Activated CD4-positive, alpha-beta T cell treated with anti-CD3 and anti-CD28 coated beads, Interleukin-2, Interleukin-6, amounts not matched to agents 100 ng/mL and 50 ng/mL, durations not matched to agents 16 hours and 8 hours (primary cell): ENCODE measurements at places on chromosomes 7 and 10.

DNA sequence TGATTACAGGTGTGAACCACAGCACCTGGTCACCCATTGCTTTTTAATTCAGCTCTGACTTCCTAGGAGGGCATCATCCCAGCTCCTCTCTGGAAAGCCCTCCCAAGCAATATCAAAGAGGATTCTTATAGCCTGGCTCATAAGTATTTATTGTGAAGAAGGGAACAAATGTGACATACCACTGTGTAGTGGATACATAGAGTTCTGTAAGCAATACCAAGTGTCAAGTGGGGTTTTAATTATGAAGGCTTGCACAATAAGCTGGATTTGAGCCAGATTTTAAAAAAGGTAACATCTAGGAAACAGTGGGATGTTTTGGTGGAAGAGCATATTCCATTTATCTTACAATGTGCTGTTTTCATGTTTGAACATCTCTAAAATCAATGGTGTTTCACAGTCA lies 19.0 kb upstream of the PRTFDC1 start:
- DNase-seq = no peak

GRCh38 chr7:10708447-10708846 lies 265.2 kb upstream of the PHF14 start:
- peak; percentile 2 for DNase-seq

GRCh38 chr10:13877154-13877909 lies 290.6 kb downstream of the PRPF18 start:
- DNase-seq = no peak

- peak; percentile 88 for DNase-seq
These were observed 115.0 kb downstream of the FAM107B start for GRCh38 chr10:14659626-14660196.

GRCh38 chr7:44231088-44231487 lies 30.3 kb downstream of the YKT6 start:
- no peak for DNase-seq

DNA sequence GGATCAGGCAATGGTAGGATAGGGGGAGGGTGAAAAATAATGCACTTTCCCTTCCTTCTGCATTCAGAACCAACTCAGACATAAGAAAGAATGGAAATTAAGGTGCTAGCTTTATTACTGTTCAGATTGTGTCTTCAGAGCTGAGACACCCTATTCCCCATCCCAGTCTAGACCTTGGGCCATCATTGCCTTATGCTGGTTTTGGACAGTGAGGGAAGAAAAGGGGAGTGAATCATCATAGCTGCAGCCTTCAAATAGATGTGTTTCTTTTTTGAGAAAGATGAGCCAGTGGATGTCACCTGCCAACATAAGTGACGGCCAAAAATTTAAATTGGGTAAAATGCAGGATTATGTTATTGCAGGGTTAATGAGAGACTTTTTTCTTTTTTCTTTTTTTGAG lies 27.0 kb upstream of the TOMM7 start:
- no peak for DNase-seq

DNA sequence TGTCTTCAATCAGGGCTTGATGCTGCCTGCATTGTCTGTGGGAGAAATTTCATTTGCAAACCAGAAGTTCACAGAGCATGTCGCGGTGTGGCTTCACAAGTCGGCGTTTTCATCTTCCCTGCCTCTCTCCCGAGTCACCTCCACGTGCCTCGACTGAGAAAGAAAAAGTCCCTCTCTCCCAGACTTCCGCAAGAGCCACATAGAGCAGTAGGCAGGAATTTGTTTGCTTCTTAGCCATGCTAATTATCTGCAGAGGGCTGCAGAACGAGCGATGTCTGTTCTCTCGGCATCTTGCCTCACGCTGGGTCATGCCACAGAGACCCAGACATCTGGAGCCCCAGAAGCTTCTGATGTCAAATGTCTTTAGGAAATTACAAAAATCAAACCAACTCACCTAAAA lies 272.2 kb downstream of the TCF7L2 start:
- DNase-seq = no peak

- no peak for DNase-seq
These were observed 1142.3 kb upstream of the CELF2 start for GRCh38 chr10:9875353-9875752.

GRCh38 chr7:39042670-39043069 lies 65.0 kb downstream of the POU6F2 start:
- no peak for DNase-seq

DNA sequence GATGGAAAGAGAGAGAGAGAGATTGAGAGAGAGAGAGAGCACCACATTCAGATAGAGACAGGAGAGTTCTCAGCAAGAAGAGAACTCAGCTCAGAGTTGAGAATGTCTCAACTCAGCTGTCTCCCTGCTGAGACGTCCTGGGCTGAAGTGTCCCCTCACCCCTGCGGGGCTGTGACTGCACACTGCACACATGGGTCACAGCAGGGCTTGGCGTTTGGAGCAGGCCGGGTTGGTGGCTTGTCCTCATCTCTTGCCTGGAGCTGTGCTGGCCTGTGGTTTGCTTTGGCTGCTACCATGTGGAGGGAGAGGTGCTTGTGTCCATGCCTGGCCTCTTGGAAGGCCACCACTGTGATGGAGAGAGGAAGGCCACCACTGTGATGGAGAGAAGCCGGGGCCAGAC lies 167.9 kb downstream of the RNF216 start:
- DNase-seq = no peak

GRCh38 chr10:121694327-121694965 lies 96.2 kb upstream of the FGFR2 start:
- DNase-seq = no peak

GRCh38 chr7:40057292-40057691 lies 77.1 kb downstream of the MPLKIP start:
- no peak for DNase-seq

GRCh38 chr10:33414841-33415240 lies 80.4 kb upstream of the NRP1 start:
- no peak for DNase-seq

GRCh38 chr7:105890290-105890997 lies 14.0 kb upstream of the ATXN7L1 start:
- peak; percentile 55 for DNase-seq

DNA sequence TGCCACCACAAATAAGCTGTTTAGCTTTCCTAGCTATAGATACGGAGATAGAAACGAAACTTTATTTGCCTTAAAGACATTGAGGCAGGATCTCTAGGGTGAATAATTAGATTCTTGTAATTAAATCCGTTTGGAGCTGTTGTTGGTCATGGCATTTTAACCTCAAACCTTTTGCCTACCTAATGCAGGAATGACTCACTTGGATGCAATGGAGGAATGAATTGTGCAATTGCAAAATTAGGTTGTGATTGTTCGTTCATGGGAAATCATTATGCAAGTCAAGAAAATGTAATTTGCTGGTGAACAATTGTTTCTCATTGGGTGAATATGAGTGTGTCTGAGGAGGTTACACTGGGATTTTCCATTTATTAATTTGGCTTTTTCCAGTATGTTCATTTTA lies 703.5 kb downstream of the GATA3 start:
- no peak for DNase-seq

DNA sequence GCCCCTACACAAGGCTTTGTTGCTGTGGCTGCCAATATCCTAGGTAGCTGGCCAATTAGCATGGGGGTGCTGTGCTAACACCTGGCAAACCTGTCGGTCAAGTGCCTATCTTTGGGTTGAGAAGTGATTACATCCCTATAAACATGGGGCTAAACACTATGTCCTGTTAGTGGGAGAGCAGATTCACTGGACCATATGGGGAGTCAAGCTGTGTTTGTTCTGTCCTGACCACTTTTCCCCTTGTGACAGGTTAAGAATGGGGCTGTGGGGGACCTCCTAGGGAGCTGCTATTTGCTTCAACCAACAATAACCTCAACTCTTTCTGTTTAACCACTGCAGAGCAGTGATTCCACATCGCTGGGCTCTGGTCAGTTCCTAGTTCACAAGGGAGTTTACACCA lies 151.5 kb upstream of the AOAH start:
- no peak for DNase-seq

GRCh38 chr7:30864101-30864500 lies 47.6 kb upstream of the AQP1 start:
- DNase-seq = no peak

- no peak for DNase-seq
These were observed 451.5 kb upstream of the SEMA3D start for GRCh38 chr7:85638394-85638793.

DNA sequence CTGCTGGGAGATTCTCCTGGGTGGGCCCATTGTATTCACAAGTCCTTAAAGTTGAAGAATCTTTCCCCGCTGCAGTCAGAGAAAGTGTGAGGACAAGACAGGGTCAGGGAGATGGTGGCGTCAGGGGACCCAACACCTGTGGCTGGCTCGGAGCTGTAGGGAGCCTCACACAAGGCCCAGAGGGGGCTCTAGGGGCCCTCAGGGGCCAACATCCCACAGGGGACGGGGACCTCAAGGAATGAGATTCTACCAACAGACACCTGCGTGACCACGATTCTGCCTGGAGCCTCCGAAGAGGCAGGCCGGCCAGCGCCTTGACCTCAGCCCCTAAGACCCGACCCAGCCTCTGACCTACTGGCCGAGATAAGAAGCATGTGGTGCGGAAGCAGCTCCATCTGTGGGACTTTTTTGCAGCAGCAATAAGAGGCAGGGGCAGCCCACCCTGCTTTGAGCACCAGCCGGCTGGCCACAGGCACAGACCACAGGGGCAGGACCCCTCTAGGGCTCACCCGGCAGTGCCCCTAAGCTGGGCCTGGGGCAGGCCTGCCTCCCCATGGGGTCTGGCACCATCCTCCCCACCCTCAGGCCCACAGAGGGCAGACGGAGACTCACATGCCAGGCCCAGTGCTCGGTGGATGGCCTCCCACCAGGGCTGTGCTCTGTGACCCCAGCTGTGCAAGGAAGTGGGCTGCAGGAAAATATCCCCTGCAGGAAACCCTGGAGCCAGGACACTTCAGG lies 13.2 kb downstream of the RASGEF1A start:
- DNase-seq = no peak

- DNase-seq = no peak
These were observed 35.5 kb downstream of the SEMA3C start for GRCh38 chr7:80883154-80884025.

DNA sequence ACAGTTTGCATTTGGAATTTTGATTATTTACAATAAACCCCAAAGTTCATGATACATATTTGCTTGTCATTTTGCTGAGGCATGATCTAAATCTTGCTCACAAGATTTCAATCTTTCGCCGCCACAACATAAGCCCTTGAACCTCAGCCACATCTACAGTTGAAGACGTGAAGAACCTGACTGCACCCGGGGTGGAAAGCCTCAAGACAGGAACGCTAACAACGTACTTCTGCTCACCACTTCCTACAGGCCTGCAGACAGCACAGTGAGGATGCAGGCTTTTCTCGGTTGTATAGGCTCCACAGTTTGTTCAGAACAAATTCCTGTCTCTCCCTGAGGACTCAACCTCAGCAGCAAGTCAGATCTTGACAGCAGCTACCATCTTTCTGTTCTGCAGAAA lies 393.8 kb upstream of the PRKCQ start:
- peak; percentile 17 for DNase-seq

DNA sequence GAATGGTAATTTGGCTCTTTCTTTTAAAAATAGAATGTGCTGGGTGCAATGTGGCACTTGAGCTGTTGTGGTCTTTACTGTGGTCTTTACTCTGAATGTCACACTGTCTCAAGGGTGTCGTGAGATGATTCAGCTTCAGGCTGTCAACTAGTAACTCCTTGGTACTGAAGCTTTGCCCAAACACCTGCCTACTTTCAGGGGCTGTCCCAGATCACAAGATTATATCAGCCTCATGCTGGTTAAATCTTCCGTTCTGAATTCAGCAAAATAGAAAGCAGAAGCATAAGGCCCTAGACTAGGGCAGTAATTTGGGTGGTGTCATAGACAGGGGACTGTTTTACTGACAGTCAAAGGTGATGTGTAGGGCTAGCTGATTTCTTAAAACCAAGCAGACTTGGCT lies 110.9 kb downstream of the BAMBI start:
- DNase-seq = peak; percentile 42

DNA sequence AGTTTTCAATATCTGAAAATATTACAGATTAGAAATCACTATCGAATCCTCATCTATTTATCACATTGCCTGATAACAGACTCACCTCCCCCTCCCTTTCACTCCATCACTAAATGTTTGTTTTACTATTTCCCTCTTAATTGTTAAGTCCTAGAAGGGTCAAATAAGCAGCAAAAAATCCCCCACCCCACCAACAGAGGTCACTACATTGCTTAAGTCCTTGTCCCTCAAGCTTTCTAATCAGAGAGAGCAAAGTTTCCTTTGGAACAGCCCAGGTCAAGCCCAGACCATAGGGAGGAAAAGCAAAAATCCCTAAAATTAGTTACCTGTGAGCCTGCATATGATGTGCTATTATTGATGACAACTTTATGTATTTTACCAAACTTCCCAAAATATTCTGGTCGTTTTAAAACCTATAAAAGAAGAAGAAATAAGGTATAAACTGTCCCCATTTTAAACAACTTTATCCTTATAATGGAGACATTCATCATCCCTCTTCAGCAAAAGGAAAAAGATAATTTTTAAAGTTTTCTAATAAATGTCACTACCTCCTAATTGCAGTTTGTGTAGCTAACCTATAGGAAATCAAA lies 95.0 kb downstream of the CNOT4 start:
- DNase-seq = peak; percentile 42

- peak; percentile 88 for DNase-seq
These were observed 47.7 kb downstream of the RBM17 start for GRCh38 chr10:6136215-6137201.

GRCh38 chr10:43665054-43665453 lies 16.4 kb upstream of the ZNF32 start:
- DNase-seq = no peak

DNA sequence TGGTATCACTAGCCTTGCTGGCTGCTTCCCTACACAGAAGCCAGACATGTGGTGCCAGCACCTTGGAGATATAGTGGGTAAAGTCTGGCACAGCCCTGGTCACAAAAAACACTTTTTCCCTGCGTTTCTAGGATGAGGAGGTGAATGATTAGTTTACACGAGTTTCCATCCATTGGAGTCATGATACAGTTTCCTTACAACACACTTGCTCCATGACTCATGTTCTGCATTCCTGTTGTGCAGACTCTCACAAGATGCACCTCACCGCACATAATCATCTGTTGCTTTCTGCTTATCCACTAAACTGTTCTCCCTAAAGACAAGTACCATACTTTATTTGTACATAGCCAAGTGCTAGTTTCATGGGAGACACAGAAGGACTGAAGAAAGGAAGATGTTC lies 747.1 kb upstream of the GALNT17 start:
- DNase-seq = no peak

GRCh38 chr7:129698516-129699418 lies 87.2 kb downstream of the NRF1 start:
- no peak for DNase-seq

GRCh38 chr7:10106609-10107008 lies 867.1 kb upstream of the PHF14 start:
- DNase-seq = no peak
